ENCODE measurements at places on chromosomes 2 and 18.
A peak's percentile ranks its signal among the peaks of the same experiment; 100 is the strongest.

DNA sequence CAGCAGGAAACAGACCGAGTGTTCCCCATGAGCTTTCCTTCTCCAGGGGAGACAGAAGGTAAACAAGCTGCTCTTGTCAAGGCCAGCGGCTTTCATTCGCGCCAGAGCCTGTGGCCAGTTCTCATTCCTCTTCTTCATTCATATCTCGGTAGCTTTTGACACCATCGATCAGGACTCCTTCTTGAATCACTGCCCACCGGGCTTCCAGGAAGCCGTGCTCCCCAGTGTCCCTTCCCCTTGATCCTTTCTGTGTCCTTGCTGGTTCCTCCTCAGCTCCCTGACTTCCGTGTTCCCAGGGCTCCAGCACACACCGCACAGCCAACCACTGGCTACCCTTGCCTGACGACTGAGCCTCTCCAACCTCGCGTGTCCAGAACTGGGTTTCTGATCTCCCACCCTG lies 14.1 kb downstream of the SLC66A3 start:
- no peak for DNase-seq

DNA sequence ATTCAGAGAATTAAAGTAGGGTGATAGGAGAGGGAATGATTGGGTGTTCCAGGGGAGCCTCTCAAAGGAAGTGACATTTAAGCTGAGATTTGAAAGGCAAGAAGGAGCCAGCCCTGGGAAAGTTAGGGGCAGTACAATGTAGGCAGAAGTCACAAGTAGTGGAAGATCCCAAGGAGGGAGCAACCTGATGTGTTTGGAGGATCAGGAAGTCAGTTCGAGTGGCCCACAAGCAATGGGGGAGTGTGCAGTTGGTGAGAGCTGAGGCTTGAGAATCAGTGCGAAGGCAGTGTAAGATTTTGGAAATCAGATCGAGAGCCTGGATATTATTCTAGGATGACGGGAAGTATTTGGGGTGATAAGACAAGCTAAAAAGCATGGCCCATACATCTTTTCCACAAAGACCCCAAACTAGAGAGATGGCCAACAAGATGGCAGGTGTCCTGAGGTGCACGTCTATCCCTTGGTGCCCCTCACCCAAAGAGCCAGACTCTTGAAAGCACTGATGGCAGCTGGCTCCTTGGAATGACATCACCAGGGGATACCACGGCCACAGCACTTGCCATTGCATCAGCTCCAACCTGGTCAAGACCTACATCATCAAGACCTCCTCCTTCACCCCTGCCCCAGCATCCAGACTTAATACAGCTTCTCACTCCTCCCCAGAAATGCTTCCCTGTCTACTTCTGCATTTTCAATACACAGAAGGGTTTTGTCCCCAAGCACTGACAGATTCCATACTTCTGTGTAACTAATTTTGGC lies 127.3 kb downstream of the BCL2 start:
- DNase-seq = no peak

DNA sequence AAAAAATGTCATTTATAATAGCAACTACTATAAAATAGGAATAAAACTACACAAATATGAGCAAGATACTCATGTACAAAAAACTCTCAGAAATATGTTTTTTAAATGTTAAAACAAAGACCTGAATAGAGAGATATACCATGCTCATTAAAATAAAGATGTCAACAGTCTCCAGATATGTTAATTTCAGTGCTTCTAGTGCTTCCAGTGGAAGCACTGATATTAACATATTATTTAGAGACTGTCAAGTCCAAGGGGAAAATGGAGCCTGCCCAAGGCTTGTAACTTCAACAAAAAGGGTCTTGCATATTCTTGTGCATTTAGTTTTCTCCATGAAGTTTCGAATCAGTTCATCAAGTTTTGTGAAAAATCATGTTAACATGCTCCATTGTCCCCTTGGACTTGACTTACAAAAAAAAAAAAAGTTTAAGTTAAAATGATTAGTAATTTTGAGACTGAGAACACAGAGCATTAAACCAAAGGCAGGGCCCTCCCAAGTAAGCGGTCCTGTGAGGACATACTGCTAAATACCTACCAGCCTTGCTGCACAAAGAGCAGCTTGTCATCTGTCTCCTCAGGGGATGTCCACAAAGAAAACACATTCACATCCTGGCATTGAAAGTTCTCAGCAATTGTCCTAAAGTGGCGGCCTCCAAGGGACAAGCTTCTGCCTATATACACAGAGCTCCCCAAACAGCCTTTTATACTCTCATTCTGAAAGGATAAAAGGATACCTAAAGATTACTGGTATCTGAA lies 501.9 kb upstream of the CHAC2 start:
- DNase-seq = no peak

GRCh38 chr2:234494361-234495250 lies 2.3 kb downstream of the ARL4C start:
- no peak for DNase-seq

GRCh38 chr2:227267410-227268115 lies 57.5 kb upstream of the MFF start:
- no peak for DNase-seq

DNA sequence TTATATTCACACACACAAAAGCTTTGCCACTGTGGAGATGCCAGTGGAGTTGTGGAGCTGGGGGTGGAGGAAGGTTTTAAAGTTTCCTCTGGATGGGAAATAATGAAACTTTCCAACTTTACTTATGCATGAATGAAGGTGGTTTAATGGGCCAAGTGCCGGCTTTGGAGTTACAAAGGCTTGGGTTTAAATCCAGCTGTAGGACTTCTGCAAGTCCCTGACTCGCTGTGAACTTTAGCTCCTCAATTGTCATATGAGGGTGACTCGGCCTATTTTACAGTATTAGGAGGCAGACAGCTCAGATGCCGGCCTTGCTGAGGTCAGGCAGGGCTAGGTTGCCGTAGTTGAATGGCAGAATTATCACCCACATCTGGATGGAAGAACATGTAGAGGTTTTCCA lies 415.8 kb upstream of the TRIB2 start:
- DNase-seq = no peak

- DNase-seq = no peak
Measured at GRCh38 chr2:65491381-65491905, 59.0 kb upstream of the SPRED2 start.

- DNase-seq = no peak
Measured at GRCh38 chr18:74897971-74898657, 300.4 kb downstream of the ZNF407 start.

DNA sequence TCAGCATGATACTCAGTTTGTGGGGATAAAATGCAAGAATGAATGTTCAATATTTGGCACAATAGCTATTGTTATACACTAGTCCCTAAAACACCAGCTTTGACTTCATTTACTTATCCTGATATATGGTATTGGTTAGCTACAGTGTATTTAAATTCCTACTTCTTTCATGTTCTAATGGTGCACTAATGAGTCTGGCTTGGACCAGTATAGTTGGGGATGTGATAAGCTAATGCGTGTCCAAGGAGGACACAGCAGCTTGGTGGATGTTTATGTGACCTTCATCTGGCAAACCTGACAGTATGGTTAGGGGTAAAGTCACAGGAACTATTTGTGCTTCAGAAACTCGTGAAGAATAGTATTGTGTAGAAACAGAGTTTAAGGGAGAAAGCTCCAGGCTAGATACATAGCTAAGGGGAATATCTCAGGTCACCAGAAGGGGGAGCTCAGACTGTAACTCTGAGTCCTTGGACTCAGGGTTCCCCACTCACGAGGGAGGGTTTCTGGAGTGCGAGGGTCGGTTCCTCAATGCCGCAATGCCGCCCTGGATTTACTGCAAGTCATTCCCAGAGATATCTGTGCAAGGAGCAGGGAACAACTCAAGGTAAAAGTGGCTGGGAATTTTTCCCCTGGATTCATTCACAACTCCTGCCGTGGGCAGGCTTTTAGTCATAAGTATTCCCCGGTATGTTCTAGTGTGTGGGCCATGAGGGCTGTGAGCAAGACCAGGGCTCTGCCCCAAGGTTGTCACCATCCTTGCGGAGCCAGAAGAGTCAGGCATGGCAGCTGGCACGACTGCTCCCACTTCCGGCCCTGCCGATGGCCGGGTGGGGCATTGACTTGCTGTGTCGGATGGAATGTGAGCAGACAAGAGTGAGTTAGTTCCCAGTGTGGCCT lies 14.5 kb downstream of the IL1R2 start:
- DNase-seq = no peak

DNA sequence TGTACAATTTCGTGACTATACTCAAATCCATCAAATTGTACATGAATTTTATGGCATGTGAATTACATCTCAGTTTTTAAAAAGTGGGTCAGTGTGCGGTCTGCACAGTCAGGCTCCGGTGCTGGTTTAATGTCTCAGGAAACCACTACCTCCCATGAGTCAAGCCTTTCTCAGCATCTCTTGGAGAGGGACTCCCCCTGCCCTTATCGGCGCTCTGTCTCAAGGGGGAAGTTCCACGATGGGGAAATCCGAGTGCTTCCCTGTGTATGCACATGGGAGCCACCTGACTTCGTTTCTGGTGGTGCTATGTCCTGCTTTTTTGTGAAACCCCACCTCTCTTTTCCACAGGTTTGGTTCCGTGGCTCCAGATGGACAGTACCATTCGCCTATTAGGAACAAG lies 72.5 kb downstream of the ACOXL start:
- DNase-seq = peak; percentile 27

- DNase-seq = no peak
Measured at GRCh38 chr2:173066887-173067676, 8.6 kb upstream of the MAP3K20 start.

DNA sequence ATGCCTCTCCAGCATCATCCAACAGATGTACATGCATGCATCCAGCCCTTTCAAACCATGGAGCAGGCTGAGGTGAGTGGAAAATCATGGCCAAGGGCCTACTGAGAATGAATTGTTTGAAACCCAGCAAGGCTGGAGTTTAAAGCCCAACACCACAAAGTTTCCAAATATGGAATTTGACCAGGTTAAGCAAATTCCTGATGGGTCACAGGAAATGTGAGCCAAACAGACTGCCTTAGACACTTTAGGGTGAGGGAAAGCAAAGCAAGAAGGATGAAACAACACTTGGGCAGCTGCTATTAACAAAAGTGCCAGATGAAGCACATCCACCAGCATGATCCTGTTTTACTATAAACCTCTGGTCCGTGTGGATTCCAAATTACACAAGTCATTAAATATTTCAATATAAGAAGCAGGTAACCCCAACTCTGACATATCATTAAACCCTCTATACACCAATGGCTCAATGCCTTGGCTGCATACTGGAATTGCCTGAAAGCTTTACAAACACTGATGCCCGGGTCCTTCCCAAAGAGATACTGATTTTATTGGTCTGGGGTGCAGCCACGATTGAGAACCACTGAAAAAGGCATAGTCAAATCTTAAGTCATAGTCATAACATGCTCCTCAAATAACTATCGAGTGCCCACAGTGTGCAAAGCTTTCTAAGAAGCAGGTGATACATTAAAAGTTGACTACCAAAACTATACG lies 9.1 kb downstream of the KLF7 start:
- no peak for DNase-seq

- no peak for DNase-seq
Measured at GRCh38 chr2:96074156-96074555, 39.4 kb upstream of the GPAT2 start.

DNA sequence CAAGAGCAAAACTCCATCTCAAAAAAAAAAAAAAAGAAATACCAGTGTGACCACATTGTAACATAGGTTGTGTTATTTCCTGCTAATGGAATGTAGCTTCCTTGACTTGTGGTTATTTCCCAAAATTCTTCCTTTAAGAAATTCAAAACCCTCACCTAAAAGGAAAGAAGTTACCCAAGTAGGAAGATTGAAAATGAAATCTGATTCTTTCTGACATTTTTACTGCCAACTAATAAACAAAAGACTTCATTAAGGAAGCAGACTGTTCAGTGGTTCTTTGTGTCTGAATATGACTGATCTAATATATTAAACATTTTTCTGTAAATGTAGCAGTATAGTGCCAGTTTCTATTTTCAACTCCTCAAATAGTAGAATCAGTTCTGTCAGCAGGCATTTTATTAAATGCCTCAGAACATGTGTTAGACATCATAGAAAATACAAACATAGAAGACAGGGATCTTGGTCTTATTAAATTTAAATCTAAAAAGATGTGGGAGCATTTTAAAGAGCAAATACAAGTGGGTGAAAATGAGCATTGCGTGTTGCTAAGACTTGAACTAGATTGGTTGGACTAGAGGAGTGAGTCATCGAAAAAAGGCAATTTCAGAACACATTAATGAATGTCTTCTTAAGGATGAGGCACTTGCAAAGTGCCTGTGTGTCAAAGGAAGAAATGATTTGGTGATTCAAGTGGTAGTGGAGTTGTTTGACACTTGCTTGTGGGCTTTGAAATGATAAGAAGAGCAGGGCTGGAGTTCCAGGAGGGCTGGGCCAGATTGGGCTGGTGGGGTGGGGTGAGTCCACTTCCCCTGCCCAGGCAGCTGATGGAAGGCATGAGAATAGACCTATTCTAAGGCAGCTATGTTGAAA lies 53.4 kb downstream of the PKP4 start:
- DNase-seq = no peak

GRCh38 chr2:135985826-135986393 lies 484 bp upstream of the DARS1 start:
- peak; percentile 59 for DNase-seq

DNA sequence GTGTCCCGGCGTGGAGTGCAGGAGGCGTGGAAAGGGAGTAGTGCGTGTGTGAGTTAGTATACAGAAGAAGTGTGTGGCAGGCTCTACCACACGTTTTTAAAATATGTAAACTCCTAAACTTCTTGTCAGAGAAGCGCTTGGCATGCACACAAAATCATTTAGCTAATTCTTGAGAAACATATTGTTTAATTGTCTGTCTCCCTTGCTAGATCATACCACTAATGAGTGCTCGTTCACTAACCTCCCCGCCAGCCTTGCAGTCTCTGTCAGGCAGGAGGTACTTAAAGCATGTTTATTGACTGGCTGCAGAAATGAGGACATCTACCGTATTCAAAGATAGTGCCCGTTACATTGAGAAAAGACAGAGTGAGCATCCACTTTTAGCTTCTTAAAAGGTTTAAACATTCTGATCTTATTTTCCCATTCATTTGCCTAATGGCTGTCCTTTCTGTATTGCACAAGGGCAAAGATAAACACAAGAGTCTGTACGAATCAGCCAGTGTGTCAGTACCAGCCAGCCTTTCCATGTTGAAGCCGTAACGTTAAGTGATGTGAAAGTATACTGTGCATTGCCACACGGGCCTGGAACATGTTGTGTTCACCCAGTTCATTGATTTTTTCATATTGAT lies 41.4 kb downstream of the TRAPPC12 start:
- DNase-seq = no peak

DNA sequence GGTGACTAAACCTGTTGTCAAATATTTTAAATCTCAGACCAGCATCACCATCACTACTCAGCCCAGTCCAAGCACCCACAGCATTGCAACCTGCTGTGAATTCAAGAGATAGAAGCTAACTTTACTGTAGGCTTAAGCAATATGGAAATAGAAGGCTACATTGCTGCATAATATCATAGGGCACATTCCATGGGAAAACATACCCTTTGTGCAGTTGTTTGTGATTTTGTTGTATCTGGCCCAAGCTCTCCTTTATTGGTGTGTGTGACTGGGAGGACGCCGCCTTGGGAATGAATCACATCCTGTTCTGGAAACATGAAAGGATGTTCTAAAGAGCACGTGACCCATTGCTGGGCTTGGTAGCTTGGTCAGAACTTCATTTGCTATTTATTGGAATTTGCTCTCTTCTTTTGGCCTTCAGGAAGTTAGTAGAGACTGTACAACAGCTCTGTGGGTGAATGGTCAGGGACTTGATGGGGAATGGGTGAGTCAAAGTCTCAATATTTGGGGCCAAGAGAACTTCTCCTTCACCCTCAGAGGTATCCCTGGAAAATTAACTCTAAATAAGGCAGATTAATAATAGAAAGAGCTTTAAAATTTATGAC lies 106.8 kb upstream of the SERPINE2 start:
- DNase-seq = no peak

Measured in activated CD4-positive, alpha-beta T cell treated with anti-CD3 and anti-CD28 coated beads, Interleukin-2, amount 50 U/mL, for 1 hour (primary cell).